ENCODE measurements at places on chromosomes 11 and 22. TPM values are rescaled to one million over a fixed set of nuclear protein-coding genes. Genes with fewer than 3 reads are reported as not detected.

The APLNR gene
- not detected for total RNA-seq

The KDM4E gene
- not detected for total RNA-seq

The ALX4 gene
- not detected for total RNA-seq

The OR52I2 gene
- total RNA-seq, result not detected

The ABCC8 gene
- not detected for total RNA-seq

The NUDT22 gene
- 83.9 TPM for total RNA-seq

The HORMAD2 gene
- total RNA-seq, result not detected

The DDI1 gene
- not detected for total RNA-seq

The LRRC4C gene
- total RNA-seq, result not detected

The SLC22A12 gene
- not detected for total RNA-seq

The ASRGL1 gene
- 2.1 TPM for total RNA-seq

The BLID gene
- total RNA-seq, result not detected

The DDX25 gene
- not detected for total RNA-seq

The MUC6 gene
- total RNA-seq, result not detected

The OR52E2 gene
- total RNA-seq, result not detected

The TSPAN4 gene
- total RNA-seq, result 5.8 TPM

The CARNS1 gene
- total RNA-seq, result 3.3 TPM

The SGSM1 gene
- 3.2 TPM for total RNA-seq

The HTR3A gene
- total RNA-seq, result not detected

The PHRF1 gene
- 49.2 TPM for total RNA-seq

The KRTAP5-10 gene
- total RNA-seq, result not detected
